ENCODE measurements at places on chromosomes 7 and 10.

DNA sequence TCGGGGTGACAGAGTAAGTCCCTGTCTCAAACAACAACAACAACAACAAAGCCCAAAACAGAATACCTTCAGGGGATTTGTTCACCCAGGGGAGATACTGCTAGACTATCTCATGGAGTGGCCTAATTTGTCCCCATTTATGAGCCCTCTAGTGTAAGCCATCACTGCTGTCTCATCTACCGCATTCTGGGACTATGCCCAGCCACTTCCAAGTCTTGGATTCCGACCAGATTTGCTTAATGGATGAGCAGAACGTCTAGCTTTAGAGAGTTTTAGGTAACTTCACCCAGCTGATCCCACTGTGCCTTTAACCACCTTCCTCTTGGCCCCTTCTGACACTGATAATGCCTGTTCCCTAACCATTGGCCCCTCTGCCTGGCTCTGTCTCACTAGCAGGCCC, 47.1 kb downstream of the PAPSS2 start:
- DNase-seq: no peak

DNA sequence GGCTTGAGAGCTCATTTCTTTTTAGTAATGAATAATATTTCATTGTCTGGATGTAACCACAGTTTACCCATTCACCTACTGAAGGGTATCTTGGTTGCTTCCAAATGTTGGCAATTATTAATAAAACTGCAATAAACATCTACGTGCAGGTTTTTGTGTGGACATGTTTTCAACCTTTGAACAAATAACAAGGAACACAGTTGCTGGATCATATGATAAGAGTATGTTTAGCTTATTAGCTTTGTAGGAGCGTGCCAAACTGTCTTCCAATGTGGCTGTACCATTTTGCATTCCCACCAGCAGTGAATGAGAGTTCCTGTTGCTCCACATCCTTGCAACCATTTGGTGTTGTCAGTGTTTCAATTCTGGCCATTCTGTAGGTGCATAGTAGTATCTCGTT, 49.0 kb downstream of the CSGALNACT2 start:
- no peak for DNase-seq

- no peak for DNase-seq
These were observed 22.3 kb upstream of the ARPC1B start for GRCh38 chr7:99352247-99352646.

GRCh38 chr10:115050375-115051010, 42.7 kb upstream of the ATRNL1 start:
- no peak for DNase-seq

- DNase-seq: no peak
These were observed 23.4 kb upstream of the FIGNL1 start for GRCh38 chr7:50473531-50473930.

- DNase-seq: no peak
These were observed 40.9 kb upstream of the MET start for GRCh38 chr7:116630932-116631671.

DNA sequence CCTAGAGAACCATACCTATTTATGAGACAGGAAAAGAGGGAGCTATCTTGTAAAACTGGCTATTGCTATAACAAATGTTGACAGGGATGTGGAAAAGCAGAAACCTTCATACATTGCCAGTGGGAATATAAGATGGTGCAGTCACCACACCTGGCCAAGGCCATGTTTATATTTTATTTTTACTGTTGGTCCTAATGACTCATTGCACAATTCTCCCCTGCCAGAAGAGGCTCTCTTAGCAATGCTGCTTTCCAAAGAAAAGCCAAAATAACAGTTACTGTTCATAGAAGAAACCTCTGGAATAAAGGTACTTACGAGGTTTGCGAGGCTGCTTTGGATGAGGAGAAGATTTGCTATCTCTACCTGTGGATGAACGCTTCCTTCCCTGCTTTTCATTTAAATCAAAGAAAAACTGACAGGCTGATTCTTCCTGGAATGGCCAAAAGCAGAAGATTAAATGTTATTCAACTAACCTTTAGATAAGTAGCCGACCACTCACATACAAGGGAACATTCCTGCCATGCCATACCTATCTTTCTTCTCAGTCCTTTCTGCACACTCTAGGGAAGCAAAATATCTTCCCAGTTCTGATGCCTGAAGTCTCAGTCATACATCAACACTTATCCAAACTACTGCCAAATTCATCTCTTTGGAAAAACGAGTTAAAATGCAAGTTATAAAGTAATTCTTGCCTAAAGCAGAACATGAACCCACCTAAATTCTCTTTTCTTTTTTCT, 16.3 kb upstream of the CHUK start:
- no peak for DNase-seq

GRCh38 chr10:84344526-84344925, 16.1 kb downstream of the CCSER2 start:
- no peak for DNase-seq

DNA sequence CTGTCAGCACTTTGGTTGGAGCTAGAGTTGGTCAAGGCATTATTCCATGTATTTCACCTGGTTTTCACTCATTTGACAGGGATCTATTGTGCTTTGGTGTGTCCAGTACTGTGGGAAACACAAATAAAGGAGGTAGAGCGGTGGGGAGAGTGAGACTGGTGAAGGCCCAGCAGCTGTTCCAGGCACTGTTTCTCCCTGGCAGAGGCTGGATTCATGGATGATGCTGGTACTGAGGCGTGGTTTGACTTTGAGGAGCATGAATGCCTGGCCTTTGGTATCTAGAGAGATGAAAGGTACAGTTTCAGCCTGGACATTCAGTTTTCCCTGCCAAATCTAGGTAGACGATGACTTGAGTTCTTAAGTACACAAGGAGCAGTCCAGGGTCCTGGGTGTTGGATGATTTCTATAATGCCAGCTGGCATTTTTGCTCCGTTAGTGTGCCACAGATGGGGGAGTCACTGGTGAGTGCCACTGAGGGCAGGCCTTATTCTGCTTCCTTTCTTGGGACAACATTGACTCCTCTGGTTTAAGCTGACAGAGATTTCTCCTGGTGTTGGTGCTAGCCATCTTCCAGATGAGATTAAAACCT, 162.2 kb upstream of the BMPER start:
- no peak for DNase-seq
